CD4-positive, alpha-beta T cell treated with Interleukin-17A for 4 hours (primary cell): ENCODE measurements at places on chromosomes 13 and 19.

GRCh38 chr19:19539698-19540063, 1.6 kb downstream of the CILP2 start:
- DNase-seq = no peak

DNA sequence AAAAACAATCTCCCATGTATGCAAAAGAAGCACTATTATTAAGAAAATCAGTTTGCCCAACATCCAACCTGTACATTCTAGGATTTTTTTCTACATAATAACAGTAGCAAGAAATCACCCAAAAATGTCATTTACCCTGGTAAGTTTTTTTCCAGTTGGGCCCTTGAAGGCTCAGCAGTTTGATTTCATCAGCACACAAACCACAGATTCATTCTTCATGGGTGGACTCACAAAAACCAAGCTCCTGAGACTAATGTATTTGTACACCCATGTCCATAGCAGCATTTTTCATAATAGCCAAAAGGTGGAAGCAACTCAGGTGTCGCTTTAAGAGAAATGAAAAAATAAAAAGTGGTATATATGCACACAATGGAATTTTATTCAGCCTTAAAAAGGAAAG, 210.1 kb downstream of the TBC1D4 start:
- no peak for DNase-seq

DNA sequence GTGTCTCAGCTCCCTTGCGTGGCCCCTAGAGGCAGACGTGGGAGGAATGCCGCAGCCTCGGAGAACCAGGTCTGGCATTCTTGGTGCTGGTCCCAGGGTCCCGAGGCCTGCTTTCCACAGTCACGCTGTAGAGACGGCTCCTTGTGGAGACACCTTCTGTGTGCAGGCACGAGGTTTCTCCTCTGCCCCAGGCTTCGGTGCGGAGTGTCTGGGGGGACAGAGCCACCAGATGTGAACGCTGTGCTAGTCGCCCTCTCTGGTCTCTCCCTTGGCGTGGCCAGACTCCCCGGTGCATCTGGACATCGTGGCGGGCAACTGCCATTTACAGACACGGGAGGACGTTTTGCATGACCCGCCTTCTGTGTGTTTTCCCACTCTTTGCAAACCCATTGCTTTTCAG, 7.5 kb upstream of the TMEM255B start:
- DNase-seq = no peak

- DNase-seq = no peak
Measured at GRCh38 chr19:18879579-18880373, 16.2 kb downstream of the CERS1 start.

- DNase-seq = no peak
Measured at GRCh38 chr13:98490866-98491265, 86.0 kb downstream of the STK24 start.

GRCh38 chr13:110319397-110319773, 12.3 kb downstream of the COL4A2 start:
- DNase-seq = no peak

- DNase-seq = peak; percentile 86
Measured at GRCh38 chr19:50333737-50334617, 4.8 kb upstream of the KCNC3 start.

DNA sequence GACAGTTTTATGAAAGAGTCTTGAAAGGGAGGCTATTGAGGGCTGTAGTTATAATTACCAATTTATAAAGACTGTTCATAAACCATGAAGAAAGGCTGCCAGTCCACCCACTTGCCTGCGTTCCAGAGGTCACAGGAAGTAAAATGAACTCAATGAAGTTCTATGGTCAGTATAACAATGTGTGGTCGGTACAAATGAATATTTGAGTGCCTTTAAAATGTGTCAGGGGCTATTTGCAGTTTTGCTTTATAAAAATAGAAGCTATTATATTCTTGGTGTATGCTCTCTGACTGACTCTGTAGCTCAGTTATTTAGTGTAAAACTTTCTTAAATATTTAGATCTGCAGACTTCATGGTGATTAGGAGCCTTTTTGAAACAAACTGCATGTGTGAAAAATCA, 47.0 kb downstream of the ESD start:
- no peak for DNase-seq
